ENCODE measurements at places on chromosomes 7 and 10.

DNA sequence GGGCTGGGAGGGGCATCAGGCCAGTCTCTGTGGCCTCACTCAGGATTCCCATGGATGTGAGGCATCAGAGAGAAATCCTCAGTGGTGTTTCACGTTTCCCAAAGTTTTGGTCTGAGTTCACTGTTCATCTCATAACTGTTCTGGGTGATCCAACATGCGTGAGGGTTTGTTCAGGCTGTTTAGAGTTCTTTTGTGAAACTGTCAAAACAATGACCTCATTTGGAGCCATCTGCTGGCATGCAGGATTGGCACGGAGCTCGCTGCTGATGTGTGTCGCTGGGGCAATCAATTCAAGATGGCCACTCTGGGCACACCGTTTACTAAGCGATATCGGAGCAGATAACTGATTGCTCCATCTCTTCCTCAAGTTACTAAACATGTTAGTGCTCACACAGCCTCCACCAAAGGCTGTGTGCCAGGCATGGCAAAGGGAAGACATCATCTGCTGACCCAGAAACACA is 365.6 kb downstream of the WDR11 start:
- DNase-seq = no peak

- DNase-seq = no peak
Observed at GRCh38 chr7:136400877-136401276, 423.7 kb upstream of the MTPN start.

GRCh38 chr10:23157691-23158369 is 34.3 kb upstream of the PTF1A start:
- no peak for DNase-seq

DNA sequence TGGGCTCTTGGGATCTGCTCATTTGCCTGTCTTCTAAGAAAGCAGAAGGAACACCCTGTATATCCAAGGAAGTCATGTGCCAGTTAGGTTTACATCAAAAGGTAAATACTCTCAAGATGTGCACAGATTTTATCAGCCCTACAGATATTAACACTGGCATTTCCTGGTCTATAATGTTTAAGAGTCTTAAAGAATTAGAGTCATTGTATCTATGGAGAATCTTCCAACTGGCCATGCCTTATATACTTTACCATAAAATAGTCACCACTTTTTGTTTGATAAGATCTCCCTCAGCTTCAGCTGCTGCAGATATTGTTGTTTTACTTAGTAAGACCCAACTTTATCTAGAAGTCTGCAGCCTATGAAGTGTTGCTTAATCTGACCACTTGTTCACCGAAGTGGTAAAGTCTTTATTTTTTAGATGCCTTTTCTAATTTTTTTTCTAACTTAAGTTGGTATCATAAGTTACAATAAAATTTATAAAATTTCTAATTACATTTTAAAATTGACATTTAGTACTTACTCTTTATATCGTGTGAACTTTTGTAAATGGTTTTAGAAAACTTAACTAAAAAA is 58.5 kb downstream of the CPED1 start:
- no peak for DNase-seq

DNA sequence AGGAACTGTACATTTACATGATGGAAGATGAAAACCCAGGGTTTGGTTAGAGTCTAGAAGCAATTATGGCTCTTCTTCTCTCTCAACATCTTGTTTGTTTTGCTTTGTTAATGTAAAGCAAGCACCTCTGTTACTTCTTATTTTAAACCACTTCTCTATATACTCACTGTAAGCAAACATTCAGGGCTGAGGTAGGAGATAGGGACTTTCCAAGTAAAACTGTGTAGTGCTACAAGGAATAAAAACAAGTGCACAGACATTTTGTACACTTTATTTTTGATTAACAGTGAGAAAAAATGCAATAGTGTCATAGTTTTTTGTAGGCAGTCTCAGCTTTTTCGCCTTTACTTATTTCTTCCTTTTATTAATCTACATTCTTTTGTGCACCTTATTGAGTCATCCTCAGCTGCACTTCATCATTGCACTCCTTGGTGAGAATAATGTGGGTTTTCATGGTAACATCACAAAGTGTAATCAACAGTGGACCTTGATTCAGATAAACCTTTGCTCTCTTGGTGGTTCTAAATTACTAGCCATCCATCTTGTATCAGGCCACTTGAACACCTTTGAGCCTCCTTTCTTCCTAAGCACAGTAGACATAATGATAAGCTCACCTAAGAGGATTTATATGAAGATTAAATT is 52.9 kb downstream of the ELMO1 start:
- no peak for DNase-seq

DNA sequence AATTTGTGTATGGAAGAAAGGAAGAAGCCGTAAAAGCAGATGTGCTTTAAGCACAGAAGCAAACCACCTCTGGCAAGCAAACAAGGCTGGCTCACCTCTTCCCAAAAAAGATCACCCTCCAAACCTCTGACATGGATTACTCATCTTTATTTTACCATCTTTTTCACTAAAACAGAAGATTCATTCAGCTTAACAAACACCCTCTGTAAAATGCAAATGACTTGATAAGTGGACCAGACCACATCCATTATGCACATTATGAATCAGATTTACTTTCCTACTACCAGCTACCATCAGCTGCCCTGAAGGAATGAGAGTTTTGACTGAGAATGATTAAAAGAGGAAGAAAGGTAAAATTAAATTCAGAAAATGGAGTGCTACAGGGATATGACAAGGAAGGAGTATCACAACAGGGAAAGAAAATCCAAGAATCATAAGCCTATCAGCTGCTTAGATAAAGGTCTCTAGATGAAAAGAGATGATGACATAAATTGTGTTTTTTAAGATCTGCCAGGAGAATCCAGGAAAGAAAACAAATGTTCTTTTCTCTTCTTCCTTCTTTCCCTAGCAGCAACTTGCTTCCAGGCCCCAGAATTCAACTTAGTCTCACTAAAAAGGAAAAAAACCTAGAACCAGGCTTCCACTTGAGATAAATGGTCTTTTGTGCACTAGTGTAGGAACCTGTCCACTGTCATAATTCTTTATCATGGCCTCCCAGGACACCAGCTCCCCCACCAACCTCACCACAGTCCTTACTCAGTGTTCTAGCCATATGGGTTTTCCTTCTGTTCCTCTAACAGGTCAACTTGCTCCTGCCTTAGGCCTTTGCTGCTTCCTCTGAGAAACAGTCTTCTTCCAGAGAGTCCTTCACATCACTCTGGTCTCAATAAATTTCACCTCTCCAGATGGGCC is 47.4 kb downstream of the JAZF1 start:
- DNase-seq = no peak

DNA sequence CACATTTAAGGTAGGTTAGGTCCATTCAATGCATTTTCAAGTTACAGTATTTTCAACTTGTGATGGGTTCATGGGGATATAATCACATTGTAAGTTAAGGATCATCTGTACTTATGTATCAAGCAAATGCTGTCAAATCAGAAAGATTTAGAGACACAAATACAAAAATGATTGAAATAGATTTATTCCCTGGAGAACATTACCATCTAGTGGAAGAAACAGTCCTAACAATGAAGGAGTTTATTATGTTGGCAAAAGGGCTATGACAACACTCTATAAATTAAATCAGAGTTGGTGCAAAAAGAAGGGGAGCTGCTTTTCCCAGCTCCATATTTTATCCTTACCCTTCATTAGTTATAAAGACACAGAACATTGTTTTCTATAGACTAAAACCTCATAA is 69.0 kb downstream of the PRSS58 start:
- DNase-seq = no peak

- no peak for DNase-seq
Observed at GRCh38 chr7:17985473-17986239, 42.0 kb downstream of the PRPS1L1 start.

DNA sequence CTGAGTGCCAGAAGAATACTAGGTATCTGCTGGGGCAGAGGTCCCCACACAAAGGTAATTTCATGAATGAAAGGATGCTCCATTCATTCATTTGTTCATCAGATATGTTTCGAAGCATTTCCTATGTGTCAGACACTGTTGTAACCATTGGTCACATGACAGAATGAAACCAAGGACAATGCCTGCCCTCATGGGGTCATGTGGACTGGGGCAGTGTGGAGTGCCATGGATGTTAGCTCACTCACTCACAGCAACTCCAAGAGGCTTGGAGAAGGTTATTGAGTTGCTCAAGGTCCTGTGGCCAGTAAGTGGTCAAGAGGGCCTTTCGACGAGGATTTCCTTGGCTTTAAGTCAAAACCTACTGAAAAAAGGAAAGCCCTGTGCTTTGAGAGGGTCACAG is 223.5 kb downstream of the ARHGAP12 start:
- DNase-seq = no peak

DNA sequence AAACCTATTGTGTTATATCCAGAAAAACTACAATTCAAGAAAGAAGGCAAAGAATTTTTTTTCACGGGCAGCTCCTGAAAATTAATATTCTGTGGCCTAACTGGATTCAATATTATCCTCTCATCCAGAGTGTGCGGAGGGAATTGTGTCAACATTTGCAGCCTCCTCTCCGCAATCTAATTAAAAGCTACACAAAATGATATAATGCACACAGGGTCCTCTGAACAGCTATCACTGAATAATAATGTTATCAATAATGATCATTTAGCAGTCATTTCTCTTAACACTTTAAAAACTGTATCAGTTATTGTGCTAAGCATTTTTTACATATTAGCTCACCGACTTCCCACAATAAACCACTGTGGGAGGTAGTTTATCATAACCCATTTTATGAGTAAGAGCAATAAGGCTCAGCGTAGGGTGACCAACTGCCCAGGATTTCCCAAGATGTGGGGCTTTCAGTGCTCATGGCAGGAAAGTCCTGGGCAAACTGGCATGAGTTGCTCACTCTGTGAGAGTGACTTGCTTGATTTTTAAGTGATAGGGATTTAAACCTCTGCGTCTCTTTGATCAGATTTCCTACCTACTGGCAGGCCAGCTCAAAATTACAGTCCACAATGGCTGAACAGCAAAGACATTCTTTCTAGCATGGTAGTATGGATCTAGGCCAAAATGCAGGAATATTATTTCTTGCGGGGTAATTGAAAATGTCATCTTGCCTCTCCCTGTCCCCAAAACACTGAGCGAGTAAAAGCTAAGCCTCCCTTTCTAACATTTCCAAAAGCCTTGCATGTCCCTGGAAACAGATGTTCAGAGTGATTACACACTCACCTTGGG is 65.7 kb downstream of the AOAH start:
- DNase-seq = peak; percentile 13

DNA sequence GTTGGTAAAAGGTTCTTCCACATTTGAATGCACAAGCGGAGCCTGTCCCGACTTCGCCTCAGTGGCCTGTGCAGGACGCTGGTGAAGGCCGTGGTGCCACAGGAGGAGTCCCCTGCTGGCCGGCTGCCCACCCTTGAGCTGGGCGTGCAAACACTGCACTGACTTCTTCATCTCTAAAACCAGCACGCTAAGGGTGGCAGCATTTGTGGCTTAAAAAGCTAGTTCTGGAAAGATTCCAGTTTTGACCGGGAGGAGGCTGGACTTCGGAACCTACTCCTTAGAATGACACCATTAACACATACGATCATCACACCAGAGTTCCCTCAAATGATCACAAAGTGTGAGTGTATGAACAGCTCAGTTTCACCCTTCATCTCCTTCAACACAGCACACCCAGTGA is 102.4 kb downstream of the SMURF1 start:
- no peak for DNase-seq

GRCh38 chr7:148535217-148535616 is 55.3 kb upstream of the C7orf33 start:
- no peak for DNase-seq

- no peak for DNase-seq
Observed at GRCh38 chr7:136359333-136359903, 382.3 kb upstream of the MTPN start.

DNA sequence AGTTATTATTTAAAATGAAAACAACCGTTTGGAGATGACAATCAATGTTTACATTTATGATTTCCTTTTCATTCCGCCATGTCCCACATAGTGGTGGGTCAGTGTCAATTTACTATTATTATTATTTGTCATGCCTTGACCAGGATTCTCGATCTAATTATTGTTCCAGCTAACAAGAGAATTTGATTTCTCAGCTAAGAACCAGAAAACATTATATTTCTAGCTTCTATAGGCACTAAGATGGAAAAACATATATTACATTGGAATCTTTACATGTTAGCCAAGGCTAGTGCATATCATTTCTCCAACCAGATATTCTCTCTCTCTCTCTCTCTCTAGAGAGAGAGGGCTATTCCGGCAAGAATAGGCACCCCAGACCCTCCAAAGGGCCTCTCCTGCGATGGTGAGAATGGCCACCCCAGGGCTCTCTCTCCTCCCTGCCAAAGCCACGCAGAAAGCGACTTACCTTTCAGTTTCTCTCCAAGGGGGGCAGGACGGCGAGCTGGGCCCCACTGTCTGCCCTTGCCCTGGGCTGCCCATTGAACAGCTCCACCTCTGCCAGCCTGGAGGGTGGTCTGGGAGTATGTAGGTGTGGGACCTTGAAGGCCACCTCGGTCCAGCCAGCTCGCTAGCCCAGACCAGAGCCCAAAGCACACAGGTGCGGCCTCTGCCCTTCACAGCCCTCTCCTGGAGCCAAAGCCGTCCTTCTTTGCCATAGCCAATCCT is 2.4 kb downstream of the HOXA3 start:
- no peak for DNase-seq

DNA sequence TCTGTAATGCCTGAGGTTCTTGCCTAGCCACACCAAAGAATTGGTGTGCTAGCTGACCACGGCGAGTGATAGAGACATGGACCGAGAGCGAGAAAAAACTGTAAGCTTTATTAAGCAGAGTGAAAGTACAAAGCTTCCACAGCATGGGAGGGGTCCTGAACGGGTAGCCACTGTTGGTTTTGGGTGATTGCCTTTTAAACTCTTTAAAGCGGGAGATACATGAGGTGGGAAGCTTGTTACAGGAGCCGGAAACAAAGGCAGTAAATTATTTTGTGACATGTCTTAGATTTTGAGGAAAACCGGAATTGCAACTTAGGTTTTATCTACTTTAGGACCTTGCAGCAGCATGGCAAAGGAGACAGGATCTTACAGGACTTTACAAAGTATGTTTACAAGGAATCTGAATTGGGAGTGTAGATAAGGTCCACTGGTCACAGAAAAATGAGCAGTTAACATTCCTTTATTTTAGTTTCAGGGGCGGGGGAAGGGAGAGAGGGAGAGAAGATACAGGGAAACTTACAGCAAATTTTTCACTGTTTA is 252.7 kb upstream of the MBL2 start:
- DNase-seq = no peak

GRCh38 chr7:99955247-99955646 is 20.6 kb downstream of the AZGP1 start:
- DNase-seq = no peak

DNA sequence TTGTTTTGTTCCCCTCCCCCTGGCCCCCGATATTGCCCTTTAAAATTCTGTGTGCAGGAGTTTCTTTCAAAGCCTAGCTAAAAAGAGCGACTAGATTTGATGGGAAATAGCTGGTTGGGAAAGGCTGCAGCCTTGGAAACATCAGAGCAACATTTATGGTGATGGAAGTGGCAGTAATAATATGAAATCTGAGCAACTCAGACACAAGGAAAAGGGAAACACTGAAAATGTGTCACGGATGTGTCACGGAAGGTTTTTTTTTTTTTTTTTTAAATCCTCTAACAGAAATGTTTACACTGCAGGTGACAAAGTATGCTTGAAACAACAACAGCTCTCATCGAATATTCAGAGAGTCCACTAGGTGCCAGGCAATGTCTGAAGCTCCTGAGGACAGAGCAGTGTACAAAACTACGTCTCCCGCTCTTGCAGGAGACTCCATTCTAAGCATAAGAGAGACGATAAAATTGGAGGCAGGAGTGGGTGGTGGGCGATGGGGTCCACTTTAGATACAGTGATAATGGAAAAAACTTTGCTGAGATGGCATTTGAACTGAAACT is 143.0 kb downstream of the RSU1 start:
- no peak for DNase-seq

Data from amniotic stem cell (primary cell).